Activated T-cell treated with anti-CD3 and anti-CD28 coated beads for 4 hours (primary cell): ENCODE measurements at places on chromosomes 7 and 10.

GRCh38 chr10:22557321-22557720, 157.1 kb downstream of the PIP4K2A start:
- DNase-seq: no peak

DNA sequence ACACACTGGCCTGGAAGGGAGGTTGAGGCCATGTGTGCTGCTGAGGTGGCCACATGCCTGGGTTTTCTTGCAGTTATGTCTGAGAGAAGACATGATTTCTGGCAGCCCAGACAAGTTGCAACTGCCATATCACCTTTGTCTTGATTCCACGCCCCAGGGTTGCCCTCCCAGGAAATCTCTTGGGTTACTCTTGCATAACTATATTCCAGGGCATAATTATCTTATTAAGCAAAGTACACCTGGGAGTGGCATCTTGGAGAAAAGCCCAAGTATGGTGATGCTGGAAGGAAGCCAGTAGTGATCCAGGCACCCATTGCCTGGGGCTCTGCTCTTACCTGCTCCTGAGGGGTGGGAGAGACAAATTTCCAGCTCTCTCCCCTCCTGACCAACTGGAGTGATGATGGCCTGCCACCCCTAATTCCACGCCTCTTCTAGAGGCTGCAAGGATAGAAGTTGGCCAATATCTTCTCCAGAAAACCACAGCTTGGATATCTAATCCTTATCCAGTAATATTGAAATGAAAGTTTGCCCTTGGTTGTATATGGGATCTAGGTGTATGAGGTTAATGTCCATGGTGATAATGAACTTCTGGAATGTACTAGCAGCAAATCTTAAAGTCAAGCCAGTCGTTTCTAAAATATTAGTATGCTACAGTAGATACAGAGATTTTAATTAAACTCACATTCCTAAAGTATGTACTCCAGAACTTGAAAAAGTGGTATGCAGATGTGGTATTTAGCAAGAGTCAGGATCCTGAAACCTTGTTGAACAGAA, 5.0 kb downstream of the AKR1B10 start:
- DNase-seq: no peak

GRCh38 chr7:142496545-142496991, 238.7 kb upstream of the PRSS58 start:
- no peak for DNase-seq

- DNase-seq: no peak
Measured at GRCh38 chr7:44769776-44770294, 21.2 kb downstream of the ZMIZ2 start.

DNA sequence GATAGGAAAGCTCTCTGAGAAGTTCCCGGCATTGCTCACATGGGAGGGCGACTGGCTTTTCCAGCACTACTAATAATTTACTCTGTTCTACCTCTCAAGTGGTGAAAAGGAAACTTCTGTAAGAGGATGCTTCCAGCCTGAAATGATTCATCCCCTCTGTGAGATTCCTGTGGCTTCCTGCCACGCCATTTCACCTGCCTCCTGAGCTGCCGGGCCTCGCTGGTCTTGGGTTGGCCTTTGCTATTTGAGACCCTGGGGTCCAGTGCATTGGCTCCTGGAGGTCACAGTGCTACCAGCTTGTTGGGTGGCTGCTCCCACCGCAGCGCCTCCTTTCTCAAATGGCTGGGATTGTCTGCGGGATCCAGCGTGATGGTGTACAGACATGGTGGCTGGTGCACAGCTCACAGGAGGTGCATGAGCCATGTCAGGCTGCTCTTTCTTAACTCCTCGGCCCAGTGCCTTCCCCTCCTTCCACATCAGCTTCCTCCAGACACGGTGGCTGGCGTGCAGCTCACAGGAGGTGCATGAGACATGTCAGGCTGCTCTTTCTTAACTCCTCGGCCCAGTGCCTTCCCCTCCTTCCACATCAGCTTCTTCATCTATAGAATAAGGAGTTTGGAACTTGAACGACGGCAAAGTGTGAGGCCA, 42.9 kb upstream of the PCBD1 start:
- DNase-seq: no peak

DNA sequence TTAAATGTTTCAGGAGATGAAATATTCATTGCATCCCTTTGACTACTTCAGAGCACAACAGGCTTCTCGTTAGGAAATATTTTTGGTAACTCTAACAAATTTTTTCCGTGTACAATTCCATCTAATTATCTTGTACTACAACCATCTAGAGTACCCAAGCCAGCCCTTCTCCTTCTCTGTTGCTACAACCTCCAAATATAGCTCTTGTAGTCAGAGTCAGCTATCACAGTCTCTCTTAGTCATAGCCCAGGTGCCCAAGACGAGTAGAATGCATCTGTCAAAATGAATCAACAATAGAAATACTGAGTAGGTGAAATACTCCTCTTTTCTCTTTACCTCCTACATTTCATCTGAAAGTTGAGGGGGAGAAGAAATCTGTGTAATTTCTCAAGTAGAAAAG, 74.0 kb downstream of the INHBA start:
- no peak for DNase-seq

GRCh38 chr10:69434169-69434568, 17.1 kb upstream of the TSPAN15 start:
- DNase-seq: no peak

GRCh38 chr7:129924602-129925001, 28.2 kb downstream of the UBE2H start:
- no peak for DNase-seq

DNA sequence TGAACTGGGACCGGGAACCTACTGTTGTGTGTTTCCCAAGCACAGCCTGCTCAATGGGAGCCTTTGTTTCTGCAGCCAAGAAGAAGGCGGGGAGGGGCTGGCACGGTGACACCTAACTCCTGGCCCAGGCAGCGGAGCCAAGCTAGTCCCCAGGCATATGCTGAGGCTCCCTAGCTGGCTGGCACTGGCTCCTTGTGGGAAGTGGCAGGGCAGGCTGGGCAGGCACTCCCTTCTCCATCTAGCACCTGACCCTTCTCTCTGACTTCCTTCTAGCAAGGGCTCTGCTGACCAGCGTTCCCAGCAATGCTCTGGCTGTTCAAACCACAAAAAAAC, 325.0 kb downstream of the PLXNA4 start:
- no peak for DNase-seq

- no peak for DNase-seq
Measured at GRCh38 chr7:103499976-103500375, 54.0 kb upstream of the SLC26A5 start.

- no peak for DNase-seq
Measured at GRCh38 chr7:151559557-151560183, 40.0 kb upstream of the RHEB start.

GRCh38 chr10:132566892-132567291, 29.3 kb downstream of the INPP5A start:
- DNase-seq: no peak

DNA sequence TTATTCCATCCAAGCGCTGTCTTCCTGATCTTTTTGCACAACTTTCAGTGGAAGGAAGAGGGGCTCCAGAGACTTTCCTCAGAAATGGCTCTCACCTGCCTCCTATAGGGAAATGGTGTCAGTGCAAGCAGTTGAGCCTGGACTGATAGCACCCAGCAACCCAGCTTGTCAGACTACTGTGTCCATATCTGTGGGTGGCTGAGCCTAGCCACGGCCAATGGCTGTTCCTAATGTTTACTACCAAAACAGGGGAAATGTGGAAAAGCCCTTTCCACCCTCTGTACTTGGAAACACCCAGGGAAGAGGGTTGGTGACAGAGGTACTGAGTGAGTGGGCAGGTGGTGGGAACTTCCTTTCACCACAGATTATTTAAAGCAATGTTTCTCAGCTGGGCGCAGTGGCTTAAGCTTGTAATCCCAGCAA, 4.3 kb upstream of the YKT6 start:
- DNase-seq: peak; percentile 18

- no peak for DNase-seq
Measured at GRCh38 chr10:44985175-44985681, 6.6 kb upstream of the DEPP1 start.

GRCh38 chr7:125098377-125098970, 168.8 kb upstream of the POT1 start:
- no peak for DNase-seq

DNA sequence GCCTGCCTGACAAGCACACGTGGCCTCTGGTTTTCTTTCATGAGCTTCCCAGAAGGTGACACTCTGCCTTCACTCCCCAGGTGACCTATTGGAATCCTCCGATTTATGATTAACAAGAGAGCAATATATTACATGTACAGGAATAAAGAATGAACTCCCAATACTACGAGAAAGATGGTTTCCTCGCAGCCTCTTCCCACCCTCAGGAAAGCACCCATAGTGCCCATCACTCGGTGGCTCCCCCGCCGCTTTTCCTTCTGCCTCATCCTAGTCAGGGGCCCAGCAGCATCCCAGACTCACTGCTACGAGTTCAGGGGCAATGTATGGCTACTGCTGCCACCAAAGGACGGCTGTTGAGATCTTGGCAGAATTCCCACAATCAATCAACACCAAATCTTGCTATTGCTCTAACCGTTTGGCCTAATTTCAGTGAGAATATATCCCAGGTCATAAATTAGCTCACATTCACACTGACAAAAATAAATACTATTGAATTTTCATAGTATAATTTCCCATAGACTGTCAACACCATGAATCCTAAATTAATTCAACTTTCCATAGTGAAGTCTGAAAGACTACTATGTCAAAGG, 196.3 kb downstream of the TNS3 start:
- no peak for DNase-seq

DNA sequence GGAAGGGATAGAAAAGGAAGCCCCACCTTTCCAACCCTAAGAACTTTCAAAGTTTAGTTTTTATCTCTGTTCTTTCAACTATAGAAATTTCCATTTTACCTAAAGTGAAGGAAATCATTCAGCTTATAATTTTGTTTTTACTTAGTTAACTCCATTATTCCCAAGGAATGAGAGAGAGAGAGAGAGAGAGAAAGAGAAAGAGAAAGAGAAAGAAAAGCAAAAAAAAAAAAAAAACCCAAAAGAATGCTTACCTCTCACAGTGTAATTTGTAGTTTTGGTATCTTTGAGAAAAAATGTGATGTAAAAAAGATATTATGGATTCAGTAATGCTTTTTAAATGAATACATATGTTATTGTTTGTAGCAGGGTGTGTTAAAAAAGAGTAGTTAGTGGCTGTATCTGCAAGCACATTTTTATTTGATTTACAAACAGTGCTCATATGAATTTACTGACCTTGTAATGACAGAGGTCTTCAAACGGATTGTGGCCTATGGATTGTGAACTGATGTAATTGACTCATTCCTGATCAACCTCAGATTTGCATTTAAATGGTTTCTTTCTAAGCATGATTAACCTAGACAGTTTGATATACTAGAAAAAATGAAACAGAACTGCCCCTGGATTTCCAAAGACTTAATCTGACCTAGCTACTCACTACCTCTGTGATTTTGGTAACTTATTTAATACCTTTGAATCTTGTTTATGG, 64.9 kb downstream of the LCOR start:
- no peak for DNase-seq
